ENCODE measurements at places on chromosomes 13 and 19.

- peak; percentile 72 for DNase-seq
Observed at GRCh38 chr13:66424422-66424821, 805.7 kb downstream of the PCDH9 start.

- DNase-seq: no peak
Observed at GRCh38 chr13:44312131-44312530, 61.5 kb upstream of the SERP2 start.

DNA sequence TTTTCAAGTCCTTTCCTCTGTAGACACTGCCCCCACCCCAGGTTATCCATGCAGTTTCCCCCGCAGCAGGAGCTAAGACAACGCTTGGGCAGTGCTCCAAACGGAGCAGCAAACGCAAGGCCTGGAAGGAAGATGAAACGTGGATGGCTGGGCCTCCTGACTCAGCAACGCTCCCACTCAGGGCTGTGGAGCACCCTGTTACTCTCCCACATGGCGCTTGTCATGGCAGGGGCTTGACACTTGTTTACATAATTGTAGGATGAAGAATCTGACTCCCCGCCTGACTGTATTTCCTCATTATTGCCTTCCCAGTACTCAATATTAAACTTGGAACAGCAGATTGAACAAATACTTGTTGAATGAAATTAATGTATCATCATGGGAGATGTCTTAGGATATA is 799 bp upstream of the C1QTNF9B start:
- DNase-seq: peak; percentile 56

DNA sequence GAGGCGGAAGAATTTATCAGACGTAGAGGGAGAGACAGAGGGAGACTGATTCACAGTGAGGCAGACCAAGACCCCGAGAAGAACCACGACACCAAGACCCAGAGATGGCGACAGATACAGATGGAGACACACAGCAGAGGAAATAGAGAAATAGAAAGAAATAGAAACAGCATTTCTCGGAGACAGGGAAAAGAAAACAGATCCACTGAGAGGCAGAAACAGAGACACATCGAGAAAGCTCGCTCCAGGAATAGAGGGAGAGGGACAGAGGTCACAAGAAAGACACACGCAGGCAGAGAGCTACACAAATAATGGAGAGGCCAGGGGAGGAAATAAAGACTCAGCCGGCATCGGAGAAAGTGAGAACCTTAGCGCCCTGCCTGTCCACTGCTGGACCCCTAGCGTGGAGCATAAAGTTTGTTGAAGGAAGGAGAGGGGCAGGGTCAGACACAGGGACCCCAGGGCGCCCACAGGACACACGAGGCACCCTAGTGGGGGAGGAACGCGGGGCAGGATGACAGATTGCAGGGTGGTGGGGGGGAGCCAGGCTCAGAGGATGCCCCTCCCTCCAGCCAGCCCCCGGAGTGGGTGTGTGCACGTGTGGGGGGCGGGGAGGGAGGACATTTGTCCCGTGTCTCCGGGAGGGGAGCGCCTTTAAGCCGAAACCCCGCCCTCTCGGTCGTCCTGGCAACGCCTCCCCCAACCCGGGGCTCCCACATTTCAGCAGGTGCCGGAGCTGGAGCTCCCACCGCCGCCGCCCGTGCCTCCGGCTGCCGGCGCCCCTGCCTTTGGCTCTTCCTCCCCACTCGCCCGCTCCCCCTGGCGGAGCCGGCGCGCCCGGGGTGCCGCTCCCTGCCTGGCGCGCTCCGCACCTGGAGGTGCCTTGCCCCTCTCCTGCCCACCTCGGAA is at the start of gene PRKCG:
TSS of gene PRKCG (plus strand) at position 716 of the 909 bp plus-strand sequence. CDS start 298 bp downstream, outside the sequence.
- no peak for DNase-seq

DNA sequence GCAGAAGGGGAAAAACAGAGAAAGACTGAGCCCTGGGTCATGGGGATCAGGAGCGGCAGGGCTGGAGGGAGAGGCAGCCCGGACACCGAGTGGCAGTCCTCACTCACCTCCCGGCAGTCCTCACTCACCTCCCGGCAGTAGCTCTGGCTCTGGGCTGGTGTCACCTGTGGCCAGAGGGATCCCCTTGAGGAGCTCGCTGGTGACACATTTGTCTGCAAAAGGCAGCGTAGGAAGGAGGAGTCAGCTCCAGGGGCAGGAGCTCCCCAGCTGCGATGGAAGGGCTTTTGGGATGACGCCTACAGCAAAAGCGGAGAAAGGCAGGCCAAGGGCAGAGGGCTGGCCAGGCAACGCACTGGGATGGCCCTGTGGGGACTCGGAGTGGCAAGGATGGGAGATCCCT is 739 bp downstream of the EIF3G start:
- no peak for DNase-seq

- no peak for DNase-seq
Observed at GRCh38 chr13:41568143-41568971, 111.0 kb downstream of the RGCC start.

All from fibroblast of skin of back (primary cell).